ENCODE measurements at places on chromosomes 11 and 22.

GRCh38 chr22:30675436-30675835, 7.8 kb upstream of the DUSP18 start:
- DNase-seq: no peak

- DNase-seq: no peak
Observed at GRCh38 chr11:30859669-30860068, 273.5 kb upstream of the MPPED2 start.

DNA sequence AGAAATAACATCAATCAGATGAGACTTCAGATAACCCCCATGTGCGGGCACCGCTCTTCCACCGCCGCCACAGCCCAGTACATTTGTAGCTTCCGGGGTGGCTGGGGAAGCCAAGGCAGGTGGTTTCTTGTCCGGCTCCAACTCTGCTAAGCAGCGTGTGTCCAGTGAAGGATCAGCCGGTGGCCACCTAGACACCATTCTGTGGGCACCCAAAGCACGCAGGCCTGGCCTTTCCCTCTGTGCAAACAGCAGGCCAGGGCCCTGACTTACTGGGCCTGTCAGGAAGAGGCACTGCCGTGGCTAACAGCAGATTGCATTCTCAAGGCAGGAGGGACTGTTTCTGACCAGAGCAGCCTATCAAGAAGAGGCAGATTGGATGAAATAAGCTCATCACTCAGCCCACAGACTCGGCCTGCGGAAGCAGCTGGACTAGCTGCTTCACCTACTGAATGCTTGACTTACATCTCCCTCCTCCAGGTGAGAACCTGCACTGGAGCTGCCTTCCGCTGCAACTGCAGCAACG, 74.8 kb downstream of the ETS1 start:
- no peak for DNase-seq

GRCh38 chr11:1157645-1158591, at the start of gene MUC5AC:
TSS of gene MUC5AC (plus strand) at chr11:1157953. CDS start at chr11:1158000, 47 bp downstream.
- no peak for DNase-seq

- DNase-seq: no peak
Observed at GRCh38 chr11:28343304-28344233, 235.4 kb downstream of the METTL15 start.

DNA sequence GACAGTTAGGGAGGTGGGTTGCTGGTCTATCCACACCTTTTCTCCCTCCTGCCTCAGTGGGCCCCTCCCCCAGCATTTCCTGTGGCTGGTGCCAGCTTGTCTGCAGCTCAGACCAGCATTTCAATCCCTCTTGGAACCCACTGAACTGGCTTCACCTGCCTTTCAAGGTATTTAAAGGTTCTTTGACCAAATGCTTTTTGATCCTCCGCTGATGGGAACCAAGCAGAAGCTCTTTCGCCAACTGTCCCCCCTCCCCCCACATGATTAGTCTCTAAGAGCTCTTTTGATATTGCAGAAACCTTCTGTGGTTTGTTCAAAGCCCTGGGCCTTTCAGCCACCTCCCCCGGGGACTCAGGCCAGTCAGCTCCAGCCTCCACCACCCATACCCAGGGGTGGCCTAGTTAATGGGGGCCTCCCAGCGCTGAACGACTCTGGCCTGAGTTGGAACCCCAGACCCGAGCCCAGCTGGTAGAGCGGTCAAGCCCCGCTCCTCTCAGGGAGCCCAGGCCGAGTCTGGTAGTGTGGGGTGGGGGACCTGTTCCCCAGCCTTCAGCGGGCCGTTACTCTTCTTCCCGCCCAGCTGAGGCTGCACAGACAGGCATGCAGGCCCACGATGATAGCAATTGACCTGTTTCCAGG, 6.0 kb upstream of the SYT7 start:
- no peak for DNase-seq

- peak; percentile 85 for DNase-seq
Observed at GRCh38 chr11:795634-796564, 2.2 kb downstream of the SLC25A22 start.

DNA sequence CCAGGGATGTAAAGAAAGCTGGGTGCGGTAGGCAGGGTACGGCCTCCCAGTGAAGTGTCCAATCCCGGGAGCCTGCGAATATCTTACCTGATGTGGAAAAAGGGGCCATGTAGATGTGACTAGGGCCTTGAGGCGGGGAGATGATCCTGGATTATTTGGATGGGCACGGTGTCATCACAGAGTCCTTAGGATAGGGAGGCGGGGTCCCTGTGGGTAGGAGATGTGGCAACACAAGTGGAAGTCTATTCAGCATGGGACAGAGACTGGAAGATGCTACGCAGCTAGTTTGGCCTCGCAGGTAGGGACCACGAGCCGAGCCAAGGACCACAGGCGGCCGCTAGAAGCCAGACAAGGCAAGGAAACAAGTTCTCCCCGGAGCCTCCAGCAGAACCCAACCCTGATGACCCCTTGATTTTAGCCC, 46.4 kb upstream of the SHANK2 start:
- no peak for DNase-seq

- DNase-seq: no peak
Observed at GRCh38 chr22:31895411-31896123, 48.8 kb upstream of the YWHAH start.

DNA sequence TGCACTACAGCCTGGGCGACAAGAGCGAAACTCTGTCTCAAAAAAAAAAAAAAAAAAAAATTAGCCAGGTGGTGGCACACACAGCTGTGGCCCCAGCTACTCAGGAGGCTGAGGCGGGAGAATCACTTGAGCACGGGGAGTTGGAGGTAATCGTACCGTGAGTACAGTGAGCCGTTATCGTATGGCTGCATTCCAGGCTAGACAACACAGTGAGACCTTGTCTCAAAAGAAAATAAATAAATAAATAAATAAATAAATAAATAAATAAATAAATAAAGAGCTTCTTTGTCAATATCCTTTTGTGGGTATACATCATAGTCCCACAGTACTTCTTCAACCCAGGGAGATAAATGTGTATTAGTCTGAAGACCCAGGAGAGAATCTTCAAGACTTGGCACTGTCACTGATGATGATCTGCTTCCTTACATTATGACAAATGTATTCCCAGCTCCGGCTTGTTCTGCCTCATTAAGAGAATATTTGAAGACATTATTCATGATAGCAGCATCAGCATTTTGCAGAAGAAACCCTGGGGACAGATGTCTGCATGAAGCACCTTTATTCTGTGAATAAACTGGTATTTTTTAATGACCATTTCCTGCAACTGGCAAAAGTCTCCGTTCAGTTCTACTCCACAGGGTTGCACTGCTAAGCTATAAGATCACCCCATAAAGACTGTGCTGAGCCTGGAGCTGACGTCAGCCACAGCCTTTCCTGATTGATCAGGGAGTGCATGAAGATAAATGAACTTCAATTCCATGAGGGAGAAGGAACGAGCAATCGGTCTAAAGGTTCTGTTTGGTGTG, 1.6 kb upstream of the ACY3 start:
- DNase-seq: no peak

DNA sequence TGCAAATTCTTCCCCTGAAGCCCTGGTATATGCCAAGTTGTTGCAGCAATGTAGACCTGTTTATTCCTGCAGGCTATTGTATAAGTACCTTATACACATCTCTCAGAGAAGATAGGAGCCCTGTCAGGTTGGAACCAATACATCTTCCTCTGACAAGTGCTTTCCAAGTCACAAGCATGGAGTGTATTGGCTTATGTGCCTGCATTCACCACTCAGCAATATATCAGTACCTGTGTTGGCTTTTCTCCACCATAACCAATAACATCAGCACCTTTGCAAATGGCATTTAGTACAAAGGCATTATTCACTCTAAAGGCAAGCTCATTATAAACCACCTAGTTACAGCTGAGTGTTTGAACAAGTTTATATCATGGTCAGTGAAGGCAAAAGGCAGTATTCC, 611.7 kb upstream of the CNTN5 start:
- no peak for DNase-seq

DNA sequence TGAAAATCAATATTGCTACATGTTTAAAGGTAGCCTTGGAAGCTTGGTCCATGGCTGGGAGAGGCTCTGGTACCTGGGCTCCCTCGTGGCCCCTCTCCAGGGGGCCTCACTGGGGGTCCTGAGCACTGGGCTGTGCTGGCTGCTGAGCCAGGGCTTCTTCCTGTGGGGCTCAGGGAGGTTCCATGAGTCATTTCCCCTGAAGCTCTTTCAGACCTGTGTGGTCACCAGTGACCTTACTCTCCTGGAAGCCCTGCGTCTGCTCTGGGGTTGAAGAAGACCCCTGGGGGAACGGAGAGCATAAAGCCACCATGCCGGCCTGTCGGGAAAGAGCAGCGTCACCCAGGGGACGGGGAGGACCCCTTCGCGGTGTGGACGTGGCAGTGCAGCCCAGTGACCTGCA, 389.0 kb downstream of the TBC1D22A start:
- DNase-seq: no peak

- no peak for DNase-seq
Observed at GRCh38 chr11:80477178-80477577, 1036.3 kb upstream of the TENM4 start.

GRCh38 chr11:38136887-38137286, 1538.9 kb upstream of the RAG2 start:
- no peak for DNase-seq

DNA sequence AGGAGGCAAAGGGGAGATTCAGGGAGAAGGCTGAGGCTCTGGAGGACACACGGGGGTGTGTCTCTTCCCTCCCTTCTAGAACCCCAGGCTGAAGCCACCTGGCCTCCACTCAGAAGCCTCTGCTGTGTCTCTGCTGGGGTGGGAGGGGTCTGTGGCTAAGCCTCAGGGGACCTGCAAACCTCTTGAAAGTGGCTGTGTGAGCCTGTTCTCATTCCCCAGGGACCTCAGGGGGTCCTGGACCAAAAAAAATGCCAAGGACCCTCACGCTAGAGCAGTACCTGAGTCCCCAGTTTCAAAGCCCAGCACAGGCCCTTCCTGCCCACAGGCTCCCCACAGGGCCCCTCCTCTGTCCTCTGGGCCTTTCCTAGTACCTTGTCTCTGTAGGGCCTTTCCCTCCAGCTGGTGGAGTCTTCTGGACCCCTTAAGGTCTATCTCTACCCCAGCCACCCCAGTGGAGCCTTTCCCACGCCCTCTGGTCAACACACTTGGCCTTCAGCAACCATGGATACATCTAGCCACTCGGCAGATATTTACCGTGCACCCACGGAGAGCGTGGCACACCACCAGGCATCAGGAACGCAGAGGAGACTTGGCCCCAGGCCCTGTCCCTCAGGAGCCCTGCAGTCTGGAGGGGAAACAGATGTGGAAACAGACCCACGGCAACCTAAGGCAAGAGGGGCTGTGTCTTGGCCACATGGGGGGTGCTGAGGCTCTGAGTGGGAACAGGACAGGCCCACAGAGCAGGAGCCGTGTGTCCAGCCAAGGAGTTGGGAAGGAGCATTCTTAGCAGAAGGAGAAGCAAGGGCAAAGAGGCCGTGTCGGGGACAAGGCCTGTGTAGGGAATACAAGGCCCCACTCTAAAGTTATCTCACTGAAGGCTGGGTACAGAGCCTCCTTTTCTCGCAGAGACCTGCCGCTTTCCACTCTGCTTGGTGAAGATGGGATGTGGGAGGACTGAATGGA, 18.5 kb downstream of the PLA2G6 start:
- no peak for DNase-seq

DNA sequence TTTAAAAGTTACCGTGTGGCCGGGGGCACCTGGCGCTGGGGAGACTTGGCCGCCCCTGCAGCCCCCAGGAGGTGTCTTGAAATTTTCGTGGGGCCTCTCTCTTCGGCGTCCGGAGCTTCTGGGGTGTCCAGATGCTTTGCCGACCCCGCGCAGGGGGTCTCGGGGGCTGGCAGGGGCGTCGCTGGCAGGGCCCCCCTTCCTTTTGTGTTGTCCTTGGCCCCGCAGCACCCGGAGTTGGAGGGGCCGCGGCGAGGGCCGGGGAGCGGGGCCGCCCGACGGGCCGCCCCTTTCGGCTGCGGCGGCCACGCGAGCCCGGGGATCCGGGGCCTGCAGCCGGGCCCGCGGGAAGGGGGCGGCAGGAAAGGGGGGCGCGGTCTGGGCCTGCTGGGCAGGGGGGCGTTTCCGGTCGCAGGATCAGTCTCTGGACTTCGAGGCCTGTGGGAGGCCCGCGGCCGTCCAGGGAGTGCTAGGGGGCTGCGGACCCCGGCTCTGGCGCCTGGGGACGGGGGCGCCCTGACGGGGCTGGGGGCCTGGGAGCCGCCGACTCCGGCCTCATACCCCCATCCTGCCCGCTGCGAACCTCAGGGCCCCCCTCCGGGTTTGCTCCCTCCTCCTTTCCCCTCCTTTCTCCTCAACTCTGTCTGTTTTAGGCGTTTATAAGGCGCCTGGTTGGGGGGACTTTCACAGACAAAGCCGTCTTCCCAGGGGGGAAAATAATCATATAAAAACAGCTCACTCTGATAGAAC, 869 bp downstream of the ZC3H7B start:
- DNase-seq: no peak

DNA sequence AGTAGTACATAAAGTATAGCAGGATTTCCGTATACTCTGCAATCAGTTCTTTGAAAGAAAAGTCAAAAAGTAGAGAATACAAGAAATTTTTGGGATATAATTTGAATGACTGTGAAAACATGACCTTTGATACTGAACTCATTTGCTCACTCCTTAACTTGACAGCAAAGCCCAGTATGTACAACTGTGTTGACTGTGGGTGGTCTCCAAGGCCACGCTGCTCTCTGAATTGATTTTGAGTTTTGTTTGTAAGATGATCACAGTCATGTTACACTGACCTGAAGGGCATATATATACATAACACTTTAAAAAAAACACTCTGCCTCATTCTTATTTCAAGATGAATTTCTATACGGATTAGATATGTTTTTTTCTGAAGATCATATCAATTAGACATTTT, 9.5 kb upstream of the AMOTL1 start:
- DNase-seq: no peak

DNA sequence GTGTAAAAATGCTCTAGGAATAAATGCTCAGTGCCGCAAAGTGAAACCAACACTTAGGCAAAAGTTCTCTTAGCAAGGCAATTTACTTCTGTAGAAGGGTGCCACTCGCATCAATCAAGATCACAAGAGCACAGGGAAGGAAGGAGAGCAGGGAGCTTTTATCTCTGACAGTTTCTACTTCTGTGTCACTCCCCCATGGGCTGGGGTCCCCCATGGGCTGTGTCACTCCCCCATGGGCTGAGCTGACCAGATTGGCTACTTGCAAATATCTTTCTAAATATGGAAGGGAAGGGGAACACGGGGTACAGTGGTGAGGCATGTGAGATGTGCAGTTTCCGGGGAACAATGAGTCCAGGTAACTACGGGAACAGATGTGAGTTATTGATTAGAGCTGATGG, 397 bp downstream of the OR52N2 start:
- no peak for DNase-seq

DNA sequence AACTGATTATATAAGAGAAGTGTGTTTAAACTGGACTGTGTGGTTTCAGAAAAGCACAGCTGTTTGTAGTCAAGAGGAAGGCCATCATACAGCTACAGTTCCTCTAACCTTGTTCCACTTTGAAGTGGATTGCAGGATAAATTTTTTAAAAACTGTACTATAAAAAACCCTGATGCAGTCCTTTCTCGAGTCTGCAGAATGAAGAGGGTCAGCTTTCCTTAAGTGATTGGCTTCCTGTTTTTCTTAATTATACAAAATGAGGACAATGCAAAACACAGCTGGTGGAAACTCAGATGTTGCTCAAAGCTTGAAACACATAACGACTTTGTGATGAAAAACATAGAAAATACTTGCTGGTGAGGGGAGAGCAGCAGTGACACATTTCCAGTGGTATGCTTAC, 1060.5 kb downstream of the DLG2 start:
- no peak for DNase-seq
